Fibroblast of skin of right biceps (primary cell): ENCODE measurements at places on chromosomes 1 and 21.

GRCh38 chr1:26307363-26307781, 936 bp upstream of the UBXN11 start:
- no peak for DNase-seq

DNA sequence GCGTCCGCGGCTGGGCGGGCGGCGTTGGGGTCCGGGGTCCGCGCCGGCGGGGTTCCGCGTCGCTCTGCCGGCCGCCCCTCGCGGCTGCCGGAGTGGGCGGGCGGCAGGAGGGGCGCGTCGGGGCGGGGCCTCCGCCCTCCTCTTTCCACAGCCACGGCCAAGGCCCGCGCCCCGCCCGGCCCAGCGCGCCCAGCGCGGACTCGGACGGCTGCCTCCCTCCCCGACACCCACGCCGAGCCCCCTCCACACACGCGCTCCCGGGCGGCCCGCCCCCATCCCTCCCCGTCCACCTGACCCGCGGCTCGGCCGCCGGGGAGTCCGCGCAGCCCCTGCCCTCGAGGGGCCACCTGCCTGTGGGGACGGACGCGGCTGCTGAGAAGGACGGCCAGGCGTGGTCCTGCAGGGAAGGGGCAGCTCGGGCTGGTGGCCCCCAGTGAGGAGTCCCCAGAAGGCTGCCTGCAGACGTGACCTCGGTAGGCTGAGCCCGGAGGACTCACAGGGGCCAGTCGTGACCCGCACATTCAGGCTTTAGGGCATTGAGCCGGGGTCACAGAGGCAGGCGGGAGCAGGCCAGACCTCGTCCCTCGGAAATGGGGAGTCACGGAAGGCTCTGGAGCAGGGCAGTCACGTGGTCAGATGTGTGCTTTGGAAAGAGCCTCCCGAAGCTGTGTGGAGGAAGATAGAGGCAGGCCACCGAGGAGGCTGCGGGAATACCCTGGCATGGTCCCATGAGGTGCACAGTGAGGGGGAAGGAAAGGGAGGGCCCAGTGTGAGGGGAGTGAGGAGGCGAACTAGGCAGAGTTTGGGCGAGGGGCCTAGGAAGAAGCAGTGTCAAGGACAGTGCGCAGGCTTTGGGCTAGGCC, at the start of gene COL8A2:
COL8A2 (minus strand) TSS at position 94 of the 863 bp plus-strand sequence. CDS start 24,980 bp downstream, outside the sequence.
- DNase-seq: no peak

DNA sequence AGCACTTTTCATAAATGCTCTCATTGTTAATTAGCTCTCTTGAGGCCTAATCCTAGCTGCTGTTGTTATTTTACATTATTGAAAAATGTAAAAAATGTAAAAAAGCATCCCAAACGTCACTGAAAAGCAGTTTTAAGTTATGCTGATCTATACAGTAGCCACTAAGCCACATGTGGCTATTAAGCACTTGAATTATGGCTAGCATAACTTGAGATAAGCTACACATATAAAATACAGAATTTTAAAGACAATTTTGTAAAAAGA, 18.4 kb upstream of the DNASE2B start:
- DNase-seq: peak; percentile 26

- no peak for DNase-seq
Observed at GRCh38 chr1:162660574-162660973, 28.3 kb downstream of the DDR2 start.

DNA sequence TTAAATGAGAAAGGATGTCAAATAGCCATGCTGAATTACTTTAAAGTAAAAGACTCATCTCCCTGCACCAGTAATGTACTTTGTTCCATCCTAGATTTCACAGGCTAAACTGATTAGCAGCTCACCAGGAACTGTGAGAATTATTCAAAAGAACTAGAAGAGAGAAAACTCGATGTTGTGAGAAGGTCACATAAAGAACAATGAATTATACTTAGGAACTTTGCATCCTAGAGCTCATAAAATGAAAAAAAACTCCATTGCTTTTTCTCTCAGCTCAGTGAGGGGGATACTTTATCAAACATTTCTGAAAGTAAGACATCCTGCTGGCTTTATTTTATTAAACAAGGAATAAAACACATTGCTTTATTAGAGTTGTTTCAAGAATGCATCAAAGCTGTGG, 278.5 kb downstream of the MRPL39 start:
- peak; percentile 56 for DNase-seq

DNA sequence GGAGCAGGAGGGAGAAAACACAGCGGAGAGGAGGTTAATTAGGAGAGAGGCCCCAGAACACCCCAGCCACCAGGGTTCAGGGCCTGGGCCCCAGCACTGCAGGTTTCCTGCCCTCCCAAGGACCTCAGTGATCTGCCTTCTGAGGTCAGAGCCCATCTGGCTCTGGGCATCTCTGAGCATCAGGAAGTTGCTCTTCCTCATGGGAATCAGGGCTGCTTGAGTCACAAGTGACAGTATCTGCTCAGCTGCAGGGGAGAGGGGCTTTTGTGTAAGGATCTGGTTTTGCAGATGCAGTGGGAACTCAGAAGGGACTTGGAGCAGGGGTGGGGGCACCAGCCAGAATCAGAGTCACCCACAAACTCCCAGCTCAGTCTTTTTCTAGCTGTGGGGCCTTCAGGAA, 472.1 kb downstream of the PTPRU start:
- peak; percentile 56 for DNase-seq

GRCh38 chr1:37596182-37596667, 488 bp upstream of the GNL2 start:
- no peak for DNase-seq

DNA sequence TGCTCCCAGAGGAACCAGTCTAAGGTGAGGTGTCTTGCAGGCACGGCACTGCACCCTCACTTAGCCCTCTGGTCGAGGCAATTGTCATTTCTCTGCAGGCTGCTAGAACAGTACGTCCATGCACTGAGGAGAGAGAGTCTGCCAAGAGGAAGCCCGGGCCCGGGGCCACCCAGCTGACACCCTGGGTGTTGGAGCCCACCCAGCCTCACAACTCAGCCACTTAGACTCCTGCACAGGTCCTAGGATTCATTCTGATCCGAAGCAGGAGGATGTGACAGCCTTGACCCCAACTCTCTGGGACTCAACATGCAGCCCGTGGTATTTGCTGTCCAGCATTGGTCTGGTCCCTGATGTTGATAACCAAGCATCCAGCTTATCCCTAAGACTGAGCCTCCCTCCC, 111.9 kb downstream of the ADSS2 start:
- no peak for DNase-seq

GRCh38 chr1:183834568-183834967, 29.6 kb downstream of the RGL1 start:
- no peak for DNase-seq

GRCh38 chr1:96682056-96682455, 39.5 kb upstream of the PTBP2 start:
- DNase-seq: peak; percentile 8

- DNase-seq: no peak
Observed at GRCh38 chr1:187067160-187067559, 238.4 kb downstream of the PLA2G4A start.

DNA sequence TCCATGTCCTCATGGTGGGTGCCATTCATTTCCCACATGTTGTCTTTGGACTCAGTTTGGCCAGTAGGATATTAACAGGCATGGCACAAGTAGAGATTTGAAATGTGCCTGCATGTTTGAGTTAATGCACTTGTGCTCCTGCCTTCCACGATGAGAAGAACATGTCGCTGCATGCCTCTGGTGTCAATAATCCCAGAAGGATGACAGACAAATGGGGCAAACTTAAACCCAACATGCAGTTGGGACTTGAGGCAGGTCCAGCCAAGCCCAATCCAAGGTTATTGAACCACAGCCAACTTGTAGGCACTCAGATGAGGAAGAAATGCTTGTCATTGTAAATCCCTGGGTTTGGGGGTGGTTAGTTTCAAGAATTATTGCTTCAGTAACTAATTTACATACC, 174.6 kb downstream of the TRIM33 start:
- DNase-seq: no peak

DNA sequence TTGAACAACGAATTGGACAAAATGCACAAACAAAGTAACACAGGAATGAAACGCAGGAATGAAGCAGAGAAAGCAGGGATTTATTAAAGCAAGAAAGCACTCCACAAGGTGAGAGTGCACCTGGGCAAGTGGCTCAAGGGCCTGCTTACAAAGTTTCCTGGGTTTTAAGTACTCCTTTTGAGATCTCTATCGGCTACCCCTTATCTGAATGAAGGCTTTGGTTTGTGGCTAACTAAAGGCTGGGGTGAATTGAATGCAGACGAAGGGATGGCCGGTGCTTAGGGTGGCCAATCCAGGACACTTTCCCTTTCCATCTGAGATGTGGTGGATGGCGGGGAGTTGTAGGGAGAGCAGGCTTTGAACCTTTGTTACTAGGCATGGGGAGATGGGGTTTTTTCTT, 151.4 kb upstream of the KIAA0040 start:
- DNase-seq: no peak

GRCh38 chr1:209431813-209432442, 151.6 kb upstream of the CAMK1G start:
- DNase-seq: no peak
